ENCODE measurements at places on chromosomes 12 and 14.

GRCh38 chr14:24403294-24403998, 4.6 kb downstream of the NYNRIN start:
- no peak for DNase-seq

DNA sequence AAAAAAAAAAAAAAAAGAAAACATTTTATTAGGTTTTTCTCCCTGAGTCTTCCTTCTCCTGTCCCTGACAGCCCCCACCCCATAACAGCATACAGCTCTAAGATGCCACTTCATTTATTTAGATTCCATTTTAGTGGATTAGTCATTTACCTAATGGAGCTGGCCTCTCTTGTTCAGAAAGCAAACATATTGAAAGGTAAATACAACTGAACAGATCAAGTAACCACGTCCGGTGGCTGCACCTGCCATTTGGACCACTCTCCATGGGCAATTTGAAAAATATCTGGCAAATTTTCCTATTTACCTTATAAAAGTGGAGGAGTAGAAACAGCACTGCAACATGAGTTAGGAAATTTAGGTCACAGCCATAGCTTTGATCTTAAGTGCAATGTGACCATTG, 254.6 kb downstream of the C12orf42 start:
- DNase-seq = no peak

DNA sequence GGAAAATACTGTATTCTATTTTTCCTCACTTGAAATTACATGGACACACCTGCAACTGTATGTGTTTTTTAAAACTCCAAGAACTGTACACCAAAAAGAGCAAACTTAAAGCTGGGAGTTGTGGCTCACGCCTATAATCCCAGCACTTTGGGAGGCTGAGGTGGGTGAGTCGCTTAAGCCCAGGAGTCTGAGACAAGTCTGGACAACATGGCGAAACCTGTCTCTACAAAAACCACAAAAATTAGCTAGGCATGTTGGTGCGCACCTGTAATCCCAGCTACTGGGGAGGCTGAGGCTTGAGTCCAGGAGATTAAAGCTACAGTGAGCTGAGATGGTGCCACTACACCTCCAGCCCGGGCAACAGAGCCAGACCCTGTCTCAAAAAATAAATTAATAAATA, 95.9 kb downstream of the SINHCAF start:
- DNase-seq = no peak

GRCh38 chr14:97097296-97097695, 300.1 kb downstream of the VRK1 start:
- DNase-seq = no peak

- DNase-seq = no peak
Observed at GRCh38 chr12:67671892-67672291, 23.3 kb downstream of the DYRK2 start.

GRCh38 chr14:38762426-38762825, 340.6 kb downstream of the SEC23A start:
- no peak for DNase-seq

DNA sequence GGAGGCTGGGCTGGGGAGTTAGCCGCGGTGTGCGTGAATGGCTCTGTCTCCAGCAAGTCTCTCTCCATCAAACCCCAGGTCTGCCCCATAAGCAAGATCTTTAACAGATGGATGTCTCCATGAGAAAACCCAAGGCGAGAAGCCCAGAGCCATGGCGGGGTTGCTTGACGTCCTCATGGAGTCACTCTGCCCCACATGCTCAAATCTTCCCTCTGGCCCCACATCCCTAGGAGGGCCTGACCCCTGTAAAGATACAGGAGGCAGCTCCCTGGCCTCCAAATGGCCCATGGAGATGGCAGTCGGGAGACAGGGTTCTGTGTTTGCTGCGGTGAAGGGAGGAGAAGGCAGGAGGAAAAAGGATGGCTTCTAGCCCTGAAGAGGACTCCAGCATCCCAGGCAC, 49.3 kb downstream of the C14orf132 start:
- DNase-seq = no peak

GRCh38 chr14:83733670-83734069, 1796.3 kb upstream of the FLRT2 start:
- DNase-seq = no peak

GRCh38 chr12:125418902-125419564, 353.8 kb downstream of the AACS start:
- peak; percentile 22 for DNase-seq

All from GM13976 (cell line).